ENCODE measurements at places on chromosomes 1 and 21.
A peak's percentile ranks its signal among the peaks of the same experiment; 100 is the strongest.

GRCh38 chr1:164443166-164443565 is 115.8 kb upstream of the PBX1 start:
- DNase-seq, result no peak

- no peak for DNase-seq
Observed at GRCh38 chr1:106998431-106999002, 58.0 kb upstream of the PRMT6 start.

DNA sequence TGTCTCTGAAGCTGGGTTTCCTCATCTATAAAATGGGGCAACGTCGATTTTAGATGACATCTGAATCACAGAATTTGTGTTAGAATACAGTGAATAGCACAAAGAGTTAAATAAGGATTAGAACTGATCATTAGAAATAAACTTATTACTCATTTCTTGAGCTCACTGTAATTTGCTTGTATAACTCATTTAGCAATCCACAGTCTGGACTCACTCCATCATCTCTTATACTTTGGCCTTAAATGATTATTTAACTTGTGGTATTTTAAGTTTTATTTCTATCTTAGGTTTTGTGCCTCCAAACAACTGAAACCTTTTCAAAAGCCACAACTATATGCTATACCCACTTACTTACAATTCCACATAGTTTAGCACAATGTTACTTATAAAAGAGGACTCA is 128.0 kb downstream of the CDC42BPA start:
- DNase-seq, result no peak

DNA sequence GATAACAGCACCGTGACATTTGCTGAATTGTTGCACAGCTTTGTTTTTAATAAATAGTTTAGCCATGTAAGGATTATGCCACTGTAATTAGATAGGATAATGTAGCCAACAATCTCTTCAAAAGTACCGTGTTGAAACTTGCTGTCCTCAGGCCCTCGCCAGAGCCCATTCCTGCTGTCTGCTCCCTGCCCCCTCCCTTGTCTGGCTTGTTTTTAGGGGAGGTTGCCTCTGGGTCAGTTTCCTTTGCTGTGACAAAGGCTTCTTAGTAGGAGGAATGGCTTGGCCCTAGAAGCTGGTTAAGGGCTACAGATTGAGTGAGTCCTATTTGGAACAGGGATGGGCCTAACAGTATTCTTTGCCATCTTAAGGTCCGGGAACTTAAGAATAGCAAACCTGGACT is 107.9 kb downstream of the LMO4 start:
- DNase-seq, result no peak

GRCh38 chr1:72394457-72394856 is 112.1 kb upstream of the NEGR1 start:
- DNase-seq, result no peak

GRCh38 chr1:180796897-180797640 is 115.6 kb upstream of the KIAA1614 start:
- no peak for DNase-seq

GRCh38 chr1:242524571-242525359 is at the start of gene PLD5:
PLD5 (minus strand) TSS chr1:242524697.
- no peak for DNase-seq

DNA sequence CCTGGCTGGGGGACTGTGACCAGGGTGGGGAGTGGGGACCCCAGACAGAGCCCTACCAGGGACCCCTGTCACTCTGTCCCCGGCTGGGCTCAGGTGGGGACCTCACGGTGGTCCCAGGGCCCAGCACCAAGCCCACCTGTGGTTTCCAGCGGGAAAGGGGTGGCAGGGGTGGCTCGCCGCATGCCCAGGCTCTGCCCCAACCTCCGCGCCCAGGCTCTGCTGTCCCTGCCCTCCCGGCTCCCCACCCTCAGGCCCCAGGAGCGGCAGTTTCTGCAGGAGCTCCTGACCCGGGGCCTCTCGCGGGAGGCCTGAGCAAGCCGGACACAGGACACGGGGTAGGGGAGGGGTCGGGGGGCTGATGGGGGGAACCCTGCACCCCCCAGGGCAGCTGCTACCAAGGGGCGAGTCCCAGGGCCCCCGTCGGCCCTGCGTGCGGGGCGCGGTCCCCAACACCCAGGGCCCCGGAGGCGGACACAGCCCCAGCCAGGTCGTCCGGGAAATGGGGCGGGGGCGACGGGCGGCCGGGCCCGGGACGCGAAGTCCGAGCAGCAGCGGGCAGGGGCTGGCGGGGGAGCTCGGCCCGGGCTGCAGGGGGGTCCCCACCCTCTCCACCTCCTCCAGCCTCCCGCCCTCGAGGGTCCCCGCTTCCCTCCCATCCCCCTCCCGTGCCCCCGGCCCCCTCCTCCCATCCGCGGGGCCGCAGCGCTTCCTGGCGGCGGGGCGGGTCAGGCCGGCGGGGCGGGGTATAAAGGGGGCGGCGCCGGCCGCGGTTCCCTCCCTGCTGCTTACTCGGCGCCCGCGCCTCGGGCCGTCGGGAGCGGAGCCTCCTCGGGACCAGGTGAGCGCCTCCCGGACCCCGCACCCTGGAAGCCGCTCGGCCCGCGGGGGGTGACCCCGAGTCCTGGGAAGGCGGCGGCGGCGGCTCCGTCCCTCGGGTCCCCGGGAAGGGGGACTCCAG is at the start of gene COL6A2:
Gene COL6A2 (plus strand): TSS at position 777 of the 958 bp plus-strand sequence.
- peak; percentile 69 for DNase-seq

- no peak for DNase-seq
Observed at GRCh38 chr1:218436997-218437396, 91.9 kb downstream of the TGFB2 start.

GRCh38 chr1:201183753-201184152 is 6.9 kb upstream of the IGFN1 start:
- no peak for DNase-seq

- no peak for DNase-seq
Observed at GRCh38 chr1:27958513-27958912, 1.3 kb upstream of the XKR8 start.

DNA sequence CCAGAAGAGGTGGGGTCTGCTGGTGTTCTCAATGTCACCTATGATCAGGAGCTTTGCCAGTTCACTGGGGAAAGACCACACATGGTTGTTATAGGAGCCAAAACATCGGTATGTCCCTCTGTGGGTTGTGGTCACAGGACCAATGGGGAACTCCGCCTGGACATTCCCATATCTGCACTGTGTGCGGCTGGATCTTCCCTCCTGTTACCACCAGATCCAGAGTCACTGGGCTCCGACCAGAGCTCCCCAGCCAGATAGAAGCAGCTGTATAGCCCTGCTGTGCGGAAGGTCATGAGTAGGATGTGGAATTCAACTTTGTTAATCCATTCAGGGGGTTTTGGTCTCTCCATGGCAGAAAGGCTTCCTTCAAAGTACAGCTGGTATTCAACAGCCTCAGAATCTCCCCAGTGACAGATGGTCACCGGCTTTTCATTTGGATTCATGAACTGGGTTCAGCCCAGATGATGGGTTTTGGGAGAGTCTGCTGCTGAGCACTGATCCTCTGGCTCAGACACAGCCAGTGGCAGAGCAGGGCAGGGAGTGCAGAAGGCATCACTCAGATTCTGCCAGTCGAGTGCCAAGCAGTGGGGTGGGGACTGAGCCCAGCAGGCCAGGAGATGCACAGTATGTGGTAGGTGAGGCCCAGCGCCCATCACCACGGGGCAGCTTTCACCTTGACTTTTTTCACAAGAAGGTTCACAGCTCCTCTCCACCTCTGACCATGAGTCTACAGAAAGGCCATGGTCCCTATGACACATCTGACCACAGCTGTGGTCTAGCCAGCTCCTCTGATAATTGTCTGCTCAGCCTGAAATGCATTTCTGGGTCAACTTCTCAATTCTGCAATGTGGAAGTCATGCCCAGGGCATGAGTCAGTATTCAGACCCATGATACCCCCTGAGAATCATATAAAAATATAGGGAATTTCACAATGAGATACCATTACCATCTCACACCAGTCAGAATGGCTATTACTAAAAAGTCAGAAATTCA is 2.9 kb upstream of the SHCBP1L start:
- no peak for DNase-seq

DNA sequence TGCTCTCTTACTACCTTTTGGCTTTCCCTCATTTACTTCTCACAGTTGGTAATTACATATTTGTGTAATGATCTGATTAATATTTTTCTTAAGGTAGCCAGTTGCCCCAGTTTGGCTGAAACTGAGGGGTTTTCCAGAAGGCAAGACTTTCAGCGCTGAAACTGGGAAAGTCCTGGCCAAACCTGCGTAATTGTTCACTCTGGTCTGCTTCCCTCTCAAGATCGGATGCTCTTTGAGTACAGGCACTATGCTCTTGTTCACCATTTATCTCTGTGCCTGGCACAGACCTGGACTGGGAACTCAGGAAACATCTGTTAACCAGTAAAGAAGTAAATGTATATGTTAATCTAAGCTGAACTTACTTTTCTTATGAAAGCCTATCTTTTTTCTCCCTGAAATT is 209.6 kb upstream of the HOOK1 start:
- DNase-seq, result no peak

- peak; percentile 18 for DNase-seq
Observed at GRCh38 chr1:161427733-161428516, 60.2 kb upstream of the CFAP126 start.

- DNase-seq, result no peak
Observed at GRCh38 chr1:162025541-162025940, 1.9 kb upstream of the OLFML2B start.

DNA sequence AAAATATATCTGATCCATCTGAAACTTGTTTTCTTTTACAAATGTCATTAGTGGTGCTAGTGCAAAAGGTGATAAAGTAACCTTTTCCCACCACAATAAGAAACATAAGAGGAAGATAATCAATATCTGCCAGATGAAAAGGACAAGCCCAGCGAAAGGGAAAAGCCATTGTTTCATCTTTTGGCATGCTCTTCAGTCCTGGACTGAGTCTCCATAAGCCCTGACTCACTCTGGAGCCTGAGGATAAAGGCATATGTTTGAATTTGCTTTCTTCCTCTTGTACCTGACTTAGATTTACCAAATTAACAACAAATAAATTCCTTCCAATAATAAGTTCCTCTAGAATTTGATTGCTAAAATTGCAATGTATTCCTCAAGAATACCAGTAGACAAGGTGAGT is 13.6 kb downstream of the DNAJC11 start:
- no peak for DNase-seq

- no peak for DNase-seq
Observed at GRCh38 chr1:90726986-90727480, 9.9 kb upstream of the BARHL2 start.

DNA sequence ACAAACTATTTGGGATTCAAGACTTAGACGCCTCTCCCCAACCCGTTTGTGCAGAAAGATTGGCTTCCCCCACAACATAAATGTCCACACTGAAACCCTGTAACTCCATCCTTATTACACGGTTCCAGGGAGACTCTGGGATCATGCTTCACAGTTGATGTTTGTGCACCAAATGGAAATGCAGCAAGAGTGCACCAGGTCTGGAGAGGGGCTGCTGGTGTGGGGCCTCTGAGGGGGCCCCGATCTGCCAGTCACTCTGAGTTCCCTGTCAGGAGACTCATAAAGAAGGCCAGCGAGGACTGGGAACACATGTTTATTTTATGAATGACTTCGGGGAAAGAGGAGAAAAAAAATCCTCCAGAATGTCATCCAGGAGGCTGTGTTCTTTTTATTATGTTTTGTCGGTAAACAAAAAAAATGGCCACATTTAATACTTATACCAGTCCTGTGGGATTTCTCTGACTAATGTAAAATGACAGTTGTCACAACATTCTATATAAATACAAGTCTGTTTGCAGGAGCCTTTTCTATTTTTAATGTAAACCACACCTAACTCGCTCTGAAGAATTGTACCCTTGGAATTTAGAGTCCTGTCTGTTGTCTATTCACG is 439.1 kb upstream of the VAMP3 start:
- DNase-seq, result no peak

DNA sequence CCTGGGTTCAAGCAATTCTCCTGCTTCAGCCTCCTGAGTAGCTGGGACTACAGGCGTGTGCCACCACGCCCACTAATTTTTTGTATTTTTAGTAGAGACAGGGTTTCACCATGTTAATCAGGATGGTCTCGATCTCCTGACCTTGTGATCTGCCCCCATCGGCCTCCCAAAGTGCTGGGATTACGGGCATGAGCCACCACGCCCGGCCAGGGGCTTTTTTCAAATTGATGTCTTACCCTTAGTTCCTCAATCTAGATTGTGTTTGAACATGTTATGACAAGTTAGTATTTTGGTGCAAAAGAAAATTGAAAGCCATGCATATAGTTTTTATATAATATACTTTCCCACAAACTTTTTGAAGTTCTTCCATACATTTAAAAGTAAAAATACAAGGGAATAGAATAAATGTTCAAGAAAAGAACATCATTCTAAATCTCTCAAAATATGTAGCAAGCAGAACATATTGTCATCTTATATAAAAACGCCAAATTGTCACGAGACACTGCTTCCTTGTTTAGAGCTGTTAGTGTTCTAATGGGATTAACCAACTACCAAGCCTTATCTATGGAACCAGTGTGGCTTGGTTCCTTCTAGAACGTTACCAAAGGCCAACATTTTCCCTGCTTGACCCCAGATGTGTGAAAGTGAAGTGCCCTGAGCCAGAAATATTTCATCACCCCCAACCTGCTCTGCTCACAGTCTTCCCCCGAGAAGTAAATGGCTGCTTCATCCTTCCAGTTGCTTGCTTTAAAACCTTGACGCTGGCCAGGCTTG is 9.5 kb upstream of the PLEKHM2 start:
- no peak for DNase-seq

GRCh38 chr1:171110621-171111326 is 20.1 kb downstream of the FMO3 start:
- no peak for DNase-seq

- no peak for DNase-seq
Observed at GRCh38 chr1:113984710-113985109, 5.4 kb downstream of the OLFML3 start.

- DNase-seq, result no peak
Observed at GRCh38 chr1:77832901-77833300, 53.5 kb downstream of the MIGA1 start.

DNA sequence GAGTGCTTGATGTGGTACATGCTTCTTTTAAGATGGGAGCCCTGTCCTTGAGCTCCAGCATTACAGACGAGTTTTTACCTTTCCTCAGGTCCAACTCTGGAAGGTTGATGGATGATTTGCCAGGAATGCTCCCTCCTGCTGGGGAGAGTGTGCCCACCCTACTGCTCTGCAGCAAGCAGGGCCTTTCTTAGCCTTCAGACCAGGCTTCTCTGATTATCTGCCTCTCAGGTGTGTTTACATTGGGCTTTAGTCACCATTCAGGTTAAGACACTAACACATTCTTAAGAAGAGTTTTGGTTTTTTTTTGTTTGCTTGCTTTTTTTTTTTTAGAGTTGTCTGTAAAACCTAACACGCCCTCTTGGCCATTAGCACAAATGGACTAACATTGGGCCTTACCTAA is 301.8 kb downstream of the KCNT2 start:
- no peak for DNase-seq

GRCh38 chr1:80417671-80418070 is 1383.1 kb upstream of the ADGRL2 start:
- DNase-seq, result no peak

- DNase-seq, result no peak
Observed at GRCh38 chr1:69157046-69157756, 410.5 kb upstream of the LRRC7 start.

- DNase-seq, result no peak
Observed at GRCh38 chr1:224860488-224861338, 68.8 kb upstream of the DNAH14 start.

Data from CD4-positive, alpha-beta T cell treated with Interleukin-6 for 4 hours (primary cell).